ENCODE measurements at places on chromosomes 3 and 15. TPM values are rescaled to one million over a fixed set of nuclear protein-coding genes. Genes with fewer than 3 reads are reported as not detected.
A peak's percentile ranks its signal among the peaks of the same experiment; 100 is the strongest.

The LRRC34 gene
- total RNA-seq: 15.7 TPM

The CAV3 gene
- total RNA-seq: not detected

The ADAMTS17 gene
- total RNA-seq: 0.74 TPM

The WDR49 gene
- 0.08 TPM for total RNA-seq

The CTXND1 gene
- total RNA-seq: not detected

The RLBP1 gene
- total RNA-seq: not detected

DNA sequence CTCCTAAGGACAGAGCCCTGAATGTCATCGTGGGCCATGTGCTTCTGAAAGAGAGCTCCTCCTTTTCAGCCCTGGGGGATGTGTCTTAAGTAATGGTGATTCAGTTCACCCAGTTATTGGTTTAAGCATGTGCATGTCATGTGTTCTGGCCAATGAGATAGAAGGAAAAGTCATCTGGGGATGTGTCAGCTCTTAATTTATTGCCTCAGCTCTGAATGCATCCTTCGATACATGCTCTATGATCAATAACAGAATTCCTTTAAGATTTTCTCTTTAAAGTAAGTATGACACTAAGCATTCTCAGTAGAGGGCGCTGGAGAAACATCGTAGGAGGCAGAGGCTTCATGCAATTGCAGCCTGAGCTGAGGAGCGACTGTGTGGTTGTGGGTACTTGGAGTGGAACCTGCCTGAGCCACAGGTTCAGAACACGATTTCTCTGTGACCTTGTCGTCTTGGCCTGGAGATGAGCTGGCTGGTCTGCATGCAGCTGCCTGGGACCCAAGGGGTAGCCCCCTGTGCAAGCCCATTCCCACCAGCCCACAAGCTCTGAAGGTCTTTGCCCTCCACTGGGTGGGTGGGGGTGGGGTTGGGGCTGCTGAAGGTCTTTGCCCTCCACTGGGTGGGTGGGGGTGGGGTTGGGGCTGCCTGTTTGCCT is 69.5 kb downstream of the C3orf38 start:
- DNase-seq: peak; percentile 91

DNA sequence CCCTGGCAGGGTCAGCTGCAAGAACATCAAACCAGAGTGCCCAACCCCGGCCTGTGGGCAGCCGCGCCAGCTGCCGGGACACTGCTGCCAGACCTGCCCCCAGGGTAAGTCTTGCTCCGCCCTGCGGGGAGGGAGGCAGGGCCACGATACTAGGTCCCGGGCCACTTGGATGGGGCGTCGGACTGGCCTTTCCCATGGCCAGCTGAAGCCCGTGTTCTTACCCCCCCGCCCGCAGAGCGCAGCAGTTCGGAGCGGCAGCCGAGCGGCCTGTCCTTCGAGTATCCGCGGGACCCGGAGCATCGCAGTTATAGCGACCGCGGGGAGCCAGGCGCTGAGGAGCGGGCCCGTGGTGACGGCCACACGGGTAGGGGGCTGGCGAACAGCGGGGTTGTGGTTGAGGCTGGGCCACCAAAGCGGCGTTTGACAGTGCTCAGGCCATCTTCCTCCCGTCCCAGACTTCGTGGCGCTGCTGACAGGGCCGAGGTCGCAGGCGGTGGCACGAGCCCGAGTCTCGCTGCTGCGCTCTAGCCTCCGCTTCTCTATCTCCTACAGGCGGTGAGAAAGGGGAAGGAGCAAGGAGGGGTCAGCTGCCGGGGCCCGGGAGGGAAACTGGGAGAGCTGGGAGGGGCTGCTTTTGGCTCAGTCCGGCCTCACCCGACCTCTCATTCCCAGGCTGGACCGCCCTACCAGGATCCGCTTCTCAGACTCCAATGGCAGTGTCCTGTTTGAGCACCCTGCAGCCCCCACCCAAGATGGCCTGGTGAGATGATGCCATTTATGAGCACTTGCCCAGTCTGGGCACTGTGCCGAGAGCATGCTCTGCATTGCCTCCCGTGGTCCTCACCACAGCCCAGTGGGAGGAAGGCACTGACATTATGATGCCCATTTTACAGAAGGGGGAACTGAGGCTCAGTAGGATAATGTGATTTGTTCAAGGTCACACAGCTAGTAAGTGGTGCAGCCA is 1.7 kb downstream of the CHRD start:
- DNase-seq: peak; percentile 69

DNA sequence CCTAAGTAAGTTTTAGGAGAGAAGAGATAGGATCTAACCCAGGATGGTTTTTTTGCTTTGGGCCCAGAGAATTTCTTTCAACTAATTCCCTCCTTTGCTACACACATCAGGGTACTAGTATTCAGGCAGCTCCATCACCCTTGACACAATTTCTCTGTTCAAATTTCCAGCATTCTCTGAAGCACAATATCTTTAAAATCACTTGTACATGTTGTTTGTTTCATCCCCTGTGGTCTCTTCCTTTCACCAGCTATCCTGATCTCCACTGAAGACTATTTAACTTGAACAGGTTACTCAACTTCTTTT is 32.4 kb upstream of the FNDC3B start:
- DNase-seq: no peak

DNA sequence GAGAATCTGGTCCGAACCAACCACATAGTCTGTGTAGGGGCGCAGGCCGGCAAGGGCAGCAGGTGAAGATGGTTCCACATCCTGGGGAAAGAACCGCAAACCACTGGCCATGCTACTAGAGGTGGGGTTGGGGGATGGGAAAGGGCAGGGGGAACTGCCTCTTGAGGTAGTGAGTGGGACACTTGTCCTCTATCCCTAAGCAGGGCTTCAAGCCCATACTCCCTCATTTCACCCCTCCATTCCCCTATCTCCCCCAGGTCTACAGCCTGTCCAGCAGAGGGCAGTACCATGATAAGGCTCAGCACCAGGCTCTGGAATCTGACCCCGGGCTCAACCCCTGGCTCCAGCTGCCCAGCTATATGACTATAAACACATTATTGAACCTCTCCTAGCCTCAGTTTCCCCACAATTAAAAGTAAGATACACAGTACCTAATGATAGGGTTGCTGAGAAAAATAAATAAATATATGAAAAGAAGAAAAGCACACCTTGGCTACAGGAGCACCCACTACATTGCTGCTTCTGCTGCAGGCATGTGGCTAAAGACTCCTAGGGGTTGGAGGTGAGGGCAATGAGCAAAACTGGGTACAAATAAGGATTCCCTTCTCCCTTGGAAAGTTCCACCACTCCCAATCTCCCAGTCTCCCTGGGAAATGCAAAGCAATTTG is 6.3 kb downstream of the GORASP1 start:
- DNase-seq: peak; percentile 77

DNA sequence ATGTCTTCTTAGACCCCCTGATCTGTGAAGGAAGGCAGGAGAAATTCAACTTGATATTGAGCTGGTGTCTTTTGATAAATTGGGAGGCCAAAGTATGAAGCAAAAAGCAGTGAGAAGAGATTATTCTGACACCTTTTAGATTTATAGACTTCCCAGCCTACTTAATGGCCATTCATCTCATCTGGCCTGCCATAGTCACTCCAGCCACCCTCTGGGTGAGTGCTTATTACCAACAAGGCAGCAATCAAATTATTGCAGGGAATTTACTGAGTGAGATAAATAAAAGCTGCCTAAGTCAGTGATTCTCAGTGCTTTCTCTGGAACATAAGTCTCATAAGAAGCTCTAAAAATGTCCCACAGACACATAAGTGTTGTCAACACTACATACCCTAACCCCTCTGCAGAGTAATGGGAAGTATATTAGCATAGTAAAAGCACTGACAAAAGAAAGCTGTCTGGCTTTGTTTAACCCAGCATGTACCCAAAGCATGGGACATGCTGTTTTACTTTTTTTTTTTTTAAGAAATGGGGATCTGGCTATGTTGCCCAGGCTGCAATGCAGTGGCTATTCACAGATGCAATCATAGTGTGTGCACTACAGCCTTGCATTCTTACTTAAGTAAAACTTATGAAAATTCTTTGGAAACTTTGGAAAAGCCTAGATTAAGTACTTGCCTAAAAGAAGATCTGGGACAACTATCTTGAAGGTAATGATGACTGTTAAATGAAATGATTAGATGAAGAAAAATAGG is 725.3 kb downstream of the TUSC7 start:
- DNase-seq: peak; percentile 51

GRCh38 chr15:66921319-66921915 is 144.0 kb upstream of the SMAD3 start:
- no peak for DNase-seq

DNA sequence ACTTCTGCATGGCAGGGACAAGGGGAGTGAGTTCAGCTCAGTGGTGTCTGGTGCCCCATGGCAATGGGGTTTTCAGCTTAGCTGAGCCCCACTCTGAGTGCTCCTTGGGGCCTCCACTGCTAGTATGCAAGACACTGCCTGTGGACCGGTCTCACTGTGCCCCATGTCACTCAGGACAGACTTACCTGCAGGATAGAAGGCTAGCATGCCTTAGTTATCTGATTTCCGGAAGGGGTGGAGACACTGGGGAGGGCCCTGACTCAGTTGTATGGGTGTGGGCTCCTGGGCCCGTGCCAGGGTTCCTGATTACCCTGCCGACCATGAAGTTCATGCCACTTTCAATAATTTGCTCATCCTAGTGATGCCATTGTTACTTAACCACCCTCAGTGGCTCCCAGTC is 4.3 kb upstream of the SLC6A20 start:
- no peak for DNase-seq

- DNase-seq: no peak
Observed at GRCh38 chr3:134682196-134682880, 31.5 kb upstream of the KY start.

GRCh38 chr3:83063446-83063845 is 1302.0 kb upstream of the GBE1 start:
- DNase-seq: no peak

DNA sequence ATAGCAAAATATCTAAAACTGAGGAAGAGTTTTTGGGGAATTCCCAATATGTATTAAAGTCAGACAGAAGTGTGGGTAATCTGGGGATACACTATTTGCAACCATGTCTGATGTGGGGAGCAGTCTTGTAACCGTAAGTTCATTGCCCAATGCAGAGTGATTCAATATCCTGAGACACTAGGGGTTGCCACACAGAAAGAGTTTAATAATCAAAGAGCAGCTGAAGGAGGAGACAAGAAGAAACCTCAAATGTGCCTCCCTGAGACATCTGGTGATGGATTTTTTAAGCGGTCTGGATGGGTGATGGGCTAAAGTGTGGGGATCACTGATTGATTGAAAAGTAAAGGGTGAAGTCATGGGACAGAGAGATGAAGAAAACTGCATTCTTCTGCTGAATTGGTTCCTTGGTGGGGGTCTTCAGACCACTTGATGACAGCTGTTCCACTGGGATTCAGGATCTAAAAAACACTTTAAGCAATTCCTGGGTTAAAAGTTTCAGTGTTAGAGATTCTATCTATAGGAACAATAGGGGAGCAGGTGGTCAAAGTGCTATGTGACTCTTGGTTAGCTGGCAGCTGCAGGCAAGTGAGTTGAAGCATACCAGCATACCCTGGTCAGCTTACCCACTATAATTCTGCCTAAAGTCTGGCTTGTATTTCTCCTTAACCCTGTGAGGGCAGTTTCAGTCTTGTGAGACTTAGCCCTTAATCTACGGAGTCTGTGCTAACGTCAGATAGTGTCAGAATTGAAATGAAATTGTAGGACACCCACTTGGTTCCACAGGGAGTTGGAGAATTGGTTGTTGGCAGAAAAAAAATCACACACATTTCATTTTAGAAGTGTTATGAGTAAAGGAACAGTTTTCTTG is 425.9 kb upstream of the TGFBR2 start:
- no peak for DNase-seq

- DNase-seq: no peak
Observed at GRCh38 chr15:85414495-85414894, 34.1 kb downstream of the AKAP13 start.

- no peak for DNase-seq
Observed at GRCh38 chr15:67359431-67360079, 105.0 kb downstream of the IQCH start.

GRCh38 chr15:100623301-100623700 is 20.9 kb downstream of the ASB7 start:
- DNase-seq: no peak

DNA sequence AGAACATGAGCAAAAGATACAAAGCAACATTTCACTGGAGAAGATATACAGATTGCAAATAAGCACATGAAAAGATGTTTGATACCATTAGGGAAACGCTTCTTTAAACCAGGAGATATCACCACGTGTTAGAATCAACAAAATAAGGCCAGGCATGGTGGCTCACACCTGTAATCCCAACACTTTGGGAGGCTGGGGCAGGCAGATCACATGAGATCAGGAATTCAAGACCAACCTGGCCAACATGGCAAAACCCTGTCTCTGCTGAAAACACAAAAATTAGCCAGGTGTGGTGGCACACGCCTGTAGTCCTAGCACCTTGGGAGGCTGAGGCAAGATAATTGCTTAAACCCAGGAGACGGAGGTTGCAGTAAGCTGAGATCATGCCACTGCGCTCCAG is 20.5 kb upstream of the MUC20 start:
- DNase-seq: no peak

- DNase-seq: no peak
Observed at GRCh38 chr15:64344651-64345294, 11.2 kb downstream of the CSNK1G1 start.

- no peak for DNase-seq
Observed at GRCh38 chr3:140754936-140755335, 77.1 kb downstream of the TRIM42 start.

DNA sequence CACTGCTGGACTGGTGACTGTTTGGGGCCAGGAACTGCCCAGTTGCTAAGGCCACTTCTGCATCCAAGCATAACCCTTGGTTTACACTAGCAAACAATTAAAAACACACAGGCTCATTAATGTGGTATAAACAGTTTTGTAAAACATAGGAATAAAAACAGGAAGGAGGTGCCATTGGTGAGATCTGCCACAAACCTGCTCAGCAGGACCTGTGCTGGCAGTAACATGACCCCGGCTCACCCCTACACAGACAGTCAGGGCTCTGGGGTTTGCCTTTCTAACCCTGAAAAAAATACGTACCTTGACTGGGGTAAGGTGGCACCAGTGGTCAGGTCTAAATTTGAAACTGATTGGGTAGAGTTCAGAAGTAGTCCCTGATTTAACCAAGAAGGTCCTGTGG is 76.2 kb downstream of the ATP1B3 start:
- DNase-seq: no peak

DNA sequence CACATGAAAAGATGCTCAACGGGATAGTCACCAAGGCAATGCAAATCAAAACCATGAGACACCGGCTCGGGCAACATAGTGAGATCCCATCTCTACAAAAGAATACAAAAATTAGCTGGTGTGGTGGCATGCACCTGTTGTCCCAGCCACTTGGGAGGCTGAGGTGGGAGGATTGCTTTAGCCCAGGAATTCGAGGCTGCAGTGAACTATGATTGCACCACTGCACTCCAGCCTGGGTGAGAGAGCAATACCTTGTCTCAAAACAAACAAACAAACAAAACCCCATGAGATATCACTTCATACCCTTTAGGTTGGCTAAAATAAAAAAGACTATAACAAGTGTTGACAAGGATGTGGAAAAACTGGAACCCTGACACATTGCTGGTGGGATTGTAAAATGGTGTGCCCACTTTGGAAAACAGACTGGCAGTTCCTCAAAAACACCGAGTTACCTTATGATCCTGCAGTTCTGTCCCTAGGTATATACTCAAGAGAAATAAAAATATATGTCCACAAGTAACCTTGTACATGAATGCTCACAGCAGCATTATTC is 3.8 kb upstream of the PPARG start:
- no peak for DNase-seq

- no peak for DNase-seq
Observed at GRCh38 chr3:152780553-152780952, 54.4 kb upstream of the P2RY1 start.

Measured in GM23338 (cell line).